Upper lobe of left lung (tissue), 6 donors: ENCODE measurements at places on chromosomes 3 and 15. TPM values are rescaled to one million over a fixed set of nuclear protein-coding genes. Genes with fewer than 3 reads are reported as not detected.

GRCh38 chr3:129607391-129608068 lies 1.1 kb upstream of the PLXND1 start:
- DNase-seq, result no peak

ROPN1 gene
- not detected for total RNA-seq

- DNase-seq, result no peak
These were observed 178.3 kb downstream of the SUCNR1 start for GRCh38 chr3:152051501-152052404.

DNA sequence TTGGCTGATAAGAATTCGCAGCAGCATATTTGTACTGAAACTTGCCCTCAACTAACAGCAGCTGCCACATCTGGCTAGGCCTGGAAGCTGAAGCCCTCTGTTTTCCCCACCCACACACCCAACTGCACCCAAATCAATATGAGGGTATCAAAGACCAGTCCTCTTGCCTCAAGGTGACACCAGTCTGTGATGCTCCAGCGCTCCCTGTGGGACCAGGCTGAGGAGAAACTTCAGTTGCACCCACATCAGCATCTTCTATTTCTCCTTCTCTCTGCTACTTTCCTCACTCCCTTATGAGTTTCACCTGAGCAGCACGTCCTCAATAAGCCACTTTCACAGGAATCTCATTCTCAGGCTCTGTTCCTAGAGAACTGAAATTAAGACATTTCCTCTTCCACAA lies 18.7 kb upstream of the GRAMD1C start:
- DNase-seq, result no peak

ANAPC13 gene
- total RNA-seq, result 50.1 TPM

GRCh38 chr3:84991422-84991900 lies 32.7 kb downstream of the CADM2 start:
- DNase-seq, result no peak

ECE2 gene
- total RNA-seq, result not detected

KNG1 gene
- not detected for total RNA-seq

DNA sequence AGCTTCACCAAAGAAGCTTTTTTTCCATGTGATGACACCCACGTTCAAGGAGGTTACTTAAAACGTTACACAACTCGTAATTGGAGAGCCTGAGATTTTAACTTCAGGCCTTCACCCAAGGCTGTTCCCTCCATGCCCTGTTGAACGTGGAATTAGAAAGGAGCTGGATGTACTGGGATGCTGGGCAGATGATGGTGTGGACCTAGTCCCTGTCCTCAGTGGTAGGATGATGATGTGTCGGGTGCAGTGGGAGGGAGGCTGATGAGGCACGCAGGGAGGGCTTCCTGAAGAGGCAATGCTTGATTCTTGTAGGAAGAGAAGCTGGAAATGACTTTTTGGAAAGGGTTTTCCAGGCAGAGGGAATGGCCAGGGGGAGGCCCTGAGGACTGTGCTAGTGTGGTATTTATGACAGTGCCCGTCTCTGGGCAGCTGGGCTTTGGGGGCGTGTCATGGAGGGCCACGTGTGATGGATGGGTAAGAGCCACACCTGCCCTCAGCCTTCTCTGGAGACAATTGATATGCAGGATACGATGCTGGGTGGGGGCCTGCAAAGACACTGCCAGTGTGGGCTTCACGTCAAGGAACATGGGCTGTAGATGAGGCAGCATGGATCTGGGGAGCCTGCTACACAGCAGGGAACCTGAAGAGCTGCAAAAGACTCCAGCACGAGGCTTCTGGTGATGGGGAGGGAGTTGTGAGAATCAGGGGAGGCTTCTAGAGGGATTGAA lies 15.3 kb downstream of the SYNM start:
- DNase-seq, result no peak

DNA sequence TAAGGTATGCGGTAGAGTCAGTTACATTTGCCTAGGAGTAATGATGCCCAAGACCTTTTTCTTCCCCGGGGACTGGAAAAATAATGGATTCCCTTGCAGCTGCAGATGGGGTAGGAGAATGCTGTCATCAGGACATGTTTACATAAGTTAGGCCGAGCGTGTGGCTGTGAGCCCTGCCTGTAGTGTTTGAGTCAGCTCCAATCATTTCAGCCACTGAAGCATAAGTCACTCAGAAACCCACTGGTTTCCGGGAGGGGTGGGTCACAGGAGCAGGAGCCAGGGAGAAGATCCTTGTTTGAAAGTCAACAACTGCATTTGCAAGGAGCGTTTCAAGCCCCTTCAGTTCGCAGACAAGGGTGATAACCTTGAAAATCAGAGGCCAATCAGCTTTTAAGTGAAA lies 562.3 kb downstream of the MCTP2 start:
- no peak for DNase-seq

DNA sequence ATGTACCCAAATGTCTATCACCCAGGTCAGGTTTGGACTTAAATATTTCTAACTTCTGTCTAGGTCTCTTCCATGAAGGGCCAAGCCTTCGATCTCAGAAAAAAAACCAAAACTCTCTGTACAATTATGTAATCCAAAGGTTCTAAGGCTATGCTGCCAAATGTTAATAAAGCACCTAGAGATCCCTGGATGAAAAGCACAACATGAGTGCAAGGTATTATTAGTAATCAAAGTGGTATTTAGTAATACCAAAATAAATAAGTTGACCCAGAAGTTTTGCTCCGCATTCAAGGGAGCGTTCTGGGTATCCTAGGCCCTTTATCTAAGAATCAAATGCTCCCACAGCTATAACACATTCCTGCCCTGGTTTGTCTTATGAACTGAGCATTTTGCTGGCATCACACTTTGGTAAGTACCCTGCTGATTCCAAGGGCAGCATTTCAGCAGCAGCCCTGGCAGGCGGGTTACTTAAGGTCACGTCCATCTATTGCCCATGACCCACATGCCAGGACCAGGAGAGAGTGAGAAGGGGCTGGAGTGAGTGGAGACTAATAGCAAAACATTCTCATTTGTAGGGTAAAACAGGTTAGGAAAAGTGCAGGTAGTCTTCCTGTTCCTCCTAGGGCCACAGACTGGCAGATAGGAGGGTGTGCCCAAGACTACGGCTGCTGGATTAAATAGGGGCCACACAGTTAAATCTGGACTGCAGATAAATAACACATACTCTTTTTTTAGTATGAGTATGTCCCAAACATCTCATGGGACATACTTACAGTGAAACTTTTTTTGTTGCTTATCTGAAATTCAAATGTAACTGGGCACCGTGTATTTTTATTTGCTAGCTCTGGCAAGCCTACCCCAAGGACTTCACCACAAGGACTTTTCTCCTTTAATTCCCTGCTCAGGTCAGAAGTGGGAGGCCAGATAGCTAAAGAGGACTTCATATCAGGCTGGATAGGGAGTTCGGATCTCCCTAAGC lies 76.0 kb upstream of the SNRK start:
- no peak for DNase-seq

DNA sequence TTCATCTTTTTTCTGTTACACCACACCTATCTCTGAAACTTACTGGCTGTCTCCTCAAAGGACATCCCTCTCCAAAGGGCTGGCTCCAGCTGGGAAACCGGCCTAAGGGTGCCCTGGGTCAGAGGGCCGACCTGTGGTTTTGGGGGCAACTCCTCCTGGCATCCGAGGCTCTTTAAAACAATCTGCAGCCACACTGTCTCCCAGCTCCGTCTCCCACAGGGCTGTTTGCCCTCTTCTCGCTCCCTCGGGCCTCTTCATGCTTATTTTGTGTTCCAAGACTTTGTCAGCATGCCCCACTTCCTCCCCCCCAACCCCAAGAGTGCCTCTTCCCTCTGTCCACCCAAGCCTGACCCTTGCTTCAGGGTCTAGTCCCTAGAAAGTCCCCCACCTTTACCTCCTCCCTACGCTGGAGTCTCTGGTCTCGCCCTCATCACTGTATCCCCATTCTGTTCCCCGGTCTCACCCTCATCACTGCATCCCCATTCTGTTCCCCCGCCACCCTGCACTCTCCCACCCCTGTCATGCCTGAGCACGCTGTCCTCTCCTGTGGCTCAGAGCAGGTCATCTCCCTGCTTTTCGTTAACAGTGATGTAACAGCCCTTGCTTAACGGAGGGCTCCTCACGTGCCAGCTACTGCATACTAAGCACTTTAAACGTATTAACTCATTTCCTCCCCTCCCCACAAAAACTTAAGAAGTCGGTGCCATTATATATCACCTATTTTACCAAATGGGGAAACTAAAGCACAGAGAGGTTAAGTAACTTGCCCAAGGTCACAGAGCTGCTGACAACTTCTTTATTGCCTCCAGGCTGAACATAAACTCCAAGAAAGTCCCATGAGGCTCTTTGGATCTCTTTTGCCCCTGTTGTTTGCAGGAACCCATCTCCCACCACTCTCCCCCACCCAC lies 1.1 kb upstream of the CSK start:
- peak; percentile 78 for DNase-seq

LSMEM2 gene
- total RNA-seq, result not detected

CCRL2 gene
- total RNA-seq, result 11.1 TPM

GPR176 gene
- 6.3 TPM for total RNA-seq

OIP5 gene
- 1.1 TPM for total RNA-seq

CSPG5 gene
- 6.1 TPM for total RNA-seq

THSD4 gene
- total RNA-seq, result 23.0 TPM

DNA sequence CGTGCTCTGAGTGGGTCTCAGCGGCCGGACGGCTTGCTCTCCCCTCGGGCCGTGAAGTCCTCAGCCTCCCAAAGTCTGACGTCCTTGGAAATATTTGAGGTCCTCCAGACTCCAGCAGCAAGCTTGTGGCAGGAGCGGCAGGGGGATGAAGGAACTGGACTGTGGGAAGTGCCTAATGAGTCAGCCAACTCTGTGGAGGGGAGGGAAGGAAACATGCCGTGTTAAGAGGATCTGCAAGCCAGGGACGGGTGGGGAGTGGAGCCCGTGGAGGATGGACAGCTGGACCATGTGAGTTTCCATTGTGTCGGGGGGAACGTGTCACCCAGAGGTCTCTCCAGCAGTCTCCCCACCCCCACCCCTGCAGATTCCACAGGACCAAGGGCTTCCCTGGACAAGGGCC lies 39.4 kb upstream of the IDH2 start:
- no peak for DNase-seq

DNA sequence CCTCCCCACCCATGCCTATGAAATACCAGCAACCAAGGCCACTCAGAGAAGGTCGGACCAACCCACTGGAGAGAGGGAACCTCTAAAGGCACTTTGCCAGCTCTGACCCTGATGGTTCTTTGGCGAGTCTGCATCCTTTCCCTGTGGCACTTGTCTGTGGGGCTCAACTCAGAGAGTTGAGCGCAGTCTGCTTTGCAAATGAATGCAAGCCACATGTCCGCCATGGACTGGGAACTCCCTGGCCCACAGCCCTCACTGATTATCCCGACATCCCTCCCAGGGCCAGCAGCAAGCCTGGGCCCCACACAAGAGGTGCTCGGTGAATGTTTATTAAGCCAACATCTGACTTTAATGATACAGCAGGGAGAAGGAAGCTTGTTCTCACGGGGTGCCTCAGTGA lies 55.5 kb upstream of the HES1 start:
- no peak for DNase-seq

DNA sequence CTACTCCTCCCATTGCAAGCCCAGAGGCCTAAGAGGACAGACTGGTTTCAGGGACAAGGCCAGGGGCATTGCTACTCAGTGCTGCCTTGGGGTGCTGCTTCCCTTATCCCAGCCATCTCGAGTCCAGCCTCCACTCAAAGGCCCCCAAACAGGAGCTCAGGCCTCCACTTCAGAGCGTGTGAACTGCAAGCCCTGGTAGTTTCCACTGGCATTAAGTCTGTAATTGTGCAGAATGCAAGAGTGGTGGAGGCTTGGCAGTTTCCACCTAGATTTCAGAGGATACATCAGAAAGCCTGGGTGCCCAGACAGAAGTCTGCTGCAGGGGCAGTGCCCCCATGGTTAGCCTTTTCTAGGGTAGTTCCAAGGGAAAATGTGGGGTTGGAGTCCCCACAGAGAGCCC lies 192.8 kb upstream of the ST8SIA2 start:
- DNase-seq, result no peak

GLDN gene
- 21.3 TPM for total RNA-seq

DNA sequence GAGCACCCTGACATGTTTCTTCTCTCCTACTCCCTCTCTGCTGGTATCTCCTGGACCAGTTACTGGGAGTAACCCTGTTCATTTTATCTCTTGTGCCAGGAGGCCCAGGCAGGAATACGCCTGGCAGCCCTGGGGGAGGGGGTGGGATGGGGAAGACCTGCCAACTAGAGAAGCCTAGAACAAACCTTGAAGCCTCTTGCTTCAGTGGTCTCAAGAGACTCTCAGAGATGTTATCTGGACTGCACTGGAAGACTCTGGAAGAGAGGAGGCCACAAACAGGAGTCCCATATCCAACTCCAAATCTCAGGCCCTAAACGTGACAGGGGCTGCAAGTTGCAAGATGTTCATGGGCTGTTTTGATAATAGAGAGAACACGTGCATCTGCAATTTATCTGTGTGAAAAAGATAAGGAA lies at the start of gene EPB42:
TSS of gene EPB42 (minus strand) at position 28 of the 413 bp plus-strand sequence. CDS start 193 bp downstream, outside the sequence.
- DNase-seq, result no peak

GRCh38 chr3:197520311-197521276 lies 35.2 kb downstream of the BDH1 start:
- no peak for DNase-seq

- DNase-seq, result no peak
These were observed 88.2 kb upstream of the NTRK3 start for GRCh38 chr15:88344786-88345185.

DNA sequence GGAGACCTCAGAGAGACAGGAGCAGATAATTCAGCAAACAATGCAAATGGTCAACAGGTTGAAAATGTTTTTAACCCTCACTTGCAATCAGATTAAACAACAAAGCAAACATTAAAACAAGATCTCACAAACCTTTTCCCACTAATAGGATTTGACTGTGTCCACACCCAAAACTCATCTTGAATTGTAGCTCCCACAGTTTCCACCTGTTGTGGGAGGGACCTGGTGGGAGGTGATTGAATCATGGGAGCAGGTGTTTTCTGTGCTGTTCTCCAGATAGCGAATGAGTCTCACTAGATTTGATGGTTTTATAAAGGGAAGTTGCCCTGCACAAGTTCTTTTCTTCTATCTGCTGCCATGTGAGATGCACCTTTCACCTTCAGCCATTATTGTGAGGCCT lies 1.3 kb upstream of the LYSMD4 start:
- no peak for DNase-seq

TM4SF18 gene
- 16.6 TPM for total RNA-seq

DNA sequence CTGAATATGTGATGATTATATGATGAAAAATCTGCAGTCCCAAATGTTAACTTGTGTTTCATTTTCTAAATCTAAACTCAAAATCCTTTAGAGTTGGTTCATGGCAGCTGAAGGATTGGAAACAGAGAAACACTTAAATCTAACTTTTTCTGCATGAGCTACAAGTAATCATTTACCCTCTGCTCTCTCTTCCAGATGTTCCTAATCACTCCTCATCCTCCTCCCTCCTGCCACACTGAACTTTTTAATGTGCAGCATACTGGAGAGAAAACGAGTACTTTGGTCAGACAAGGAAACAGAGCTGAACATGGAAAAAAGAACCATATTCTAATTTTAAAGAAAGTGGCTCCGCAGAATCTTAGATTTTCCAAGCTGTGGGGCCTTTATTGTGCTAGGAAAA lies 321.2 kb upstream of the COL8A1 start:
- DNase-seq, result no peak
